GM13977 (cell line): ENCODE measurements at places on chromosomes 5 and 9.

DNA sequence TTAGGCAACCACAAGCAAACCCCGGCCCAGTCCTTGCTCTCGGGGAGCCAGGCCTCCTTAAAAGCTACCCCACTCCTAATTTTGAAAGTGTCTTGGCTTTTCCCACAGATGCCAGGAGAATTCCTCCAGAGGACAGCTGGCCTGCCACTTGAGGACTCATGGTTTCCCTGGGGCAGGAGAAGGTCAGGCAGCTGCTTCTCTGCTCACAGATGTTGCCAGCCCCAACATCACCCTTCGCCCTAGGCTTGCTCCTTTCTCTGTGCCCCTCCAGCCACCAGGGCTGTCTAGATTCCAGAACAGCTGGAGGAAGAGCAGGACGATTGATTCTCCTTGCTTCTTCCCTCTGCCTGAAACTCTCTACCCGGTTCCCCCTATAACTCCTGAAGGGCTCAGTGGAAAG, 8.5 kb downstream of the GGTA1 start:
- no peak for DNase-seq

DNA sequence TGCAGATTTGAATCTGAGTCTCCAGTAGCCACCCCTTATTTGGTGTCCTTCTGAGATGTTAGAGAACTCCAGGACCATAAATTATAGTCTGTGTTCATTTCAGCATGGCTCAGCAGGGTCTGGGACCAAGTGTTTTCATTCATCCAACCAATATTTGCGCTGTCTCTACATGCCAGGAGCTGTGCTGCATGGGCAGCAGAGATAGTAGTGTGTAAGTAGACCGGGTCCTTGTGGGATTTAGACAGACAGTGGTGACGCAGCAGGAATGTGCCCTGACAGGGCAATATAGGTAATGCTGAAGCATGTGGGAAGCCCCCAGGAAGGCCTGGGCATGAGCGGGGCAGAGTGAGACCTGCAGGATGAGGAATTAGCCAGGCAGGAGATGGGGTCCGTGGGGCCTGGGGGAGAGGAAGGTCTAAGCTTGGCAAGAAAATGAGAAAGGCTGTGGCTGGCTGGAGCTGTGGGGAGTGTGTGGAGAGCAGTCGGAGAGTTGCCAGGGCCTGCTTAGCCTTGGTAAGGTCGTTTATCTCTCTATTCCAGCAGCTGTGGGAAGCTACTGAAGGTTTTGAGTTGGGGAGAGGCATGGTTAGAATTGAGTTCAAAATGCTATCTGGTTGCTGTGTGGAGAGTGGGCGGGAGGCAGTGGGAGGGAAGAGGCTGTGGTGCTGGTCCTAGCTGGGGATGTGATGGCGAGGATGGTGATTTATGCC, 16.8 kb downstream of the STXBP1 start:
- DNase-seq: no peak

DNA sequence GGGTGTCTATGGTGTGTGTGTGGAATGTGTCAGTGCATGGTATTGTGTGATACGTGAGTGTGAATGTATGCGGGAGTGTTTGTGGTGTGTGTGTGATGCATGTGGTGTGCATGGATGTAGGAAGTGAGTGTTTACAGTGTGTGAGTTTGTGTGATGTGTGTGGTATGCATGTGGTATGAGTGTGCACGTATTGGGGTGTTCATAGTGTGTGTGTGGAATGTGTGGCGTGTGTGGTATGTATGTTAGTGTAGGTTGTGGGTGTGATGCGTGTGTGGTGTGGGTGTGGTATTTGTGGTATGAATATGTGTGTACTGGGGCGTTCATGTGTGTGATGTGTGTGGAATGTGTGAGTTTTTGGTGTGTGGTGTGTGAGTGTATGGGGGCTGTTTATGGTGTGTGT, 40.1 kb upstream of the BICD2 start:
- no peak for DNase-seq

DNA sequence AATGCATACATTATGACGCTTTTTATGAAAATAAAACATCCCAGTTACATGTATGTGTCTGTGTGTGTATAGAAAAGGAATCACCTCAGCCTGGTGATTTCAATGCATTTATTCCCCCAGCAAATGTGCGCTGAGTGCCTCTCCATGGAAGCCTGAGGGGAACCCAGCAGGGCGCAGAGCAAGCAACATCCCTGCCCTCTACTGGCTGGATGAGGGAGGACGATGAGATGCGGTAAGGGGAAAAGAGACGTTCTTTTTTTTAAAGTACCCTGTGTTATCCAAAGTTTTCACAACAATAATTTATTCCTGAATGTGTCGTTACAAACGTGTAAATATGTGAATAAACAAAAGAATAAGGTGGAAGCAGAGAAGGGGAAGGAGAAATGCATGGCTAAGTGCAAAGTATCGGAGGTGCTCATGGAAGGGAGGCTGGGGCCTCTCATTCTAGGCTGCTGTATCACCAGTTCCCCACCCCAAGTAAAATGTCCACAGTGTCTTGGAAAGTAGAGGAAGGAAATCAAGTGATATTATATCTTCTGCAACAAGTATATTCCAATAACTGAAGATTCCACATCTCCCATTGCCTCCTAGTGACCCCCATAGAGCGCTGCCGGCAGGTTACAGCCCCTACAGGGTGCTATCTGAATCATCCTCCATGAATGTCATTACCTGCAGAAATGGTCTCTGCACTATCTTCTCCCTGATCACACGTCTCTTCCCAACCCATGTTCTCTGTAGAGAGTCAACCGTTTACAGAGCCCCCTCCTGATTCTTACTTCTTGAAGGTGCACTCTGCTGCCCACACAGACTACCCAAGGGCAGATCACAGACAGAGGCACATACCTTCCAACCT, 13.0 kb upstream of the ABLIM3 start:
- DNase-seq: no peak

DNA sequence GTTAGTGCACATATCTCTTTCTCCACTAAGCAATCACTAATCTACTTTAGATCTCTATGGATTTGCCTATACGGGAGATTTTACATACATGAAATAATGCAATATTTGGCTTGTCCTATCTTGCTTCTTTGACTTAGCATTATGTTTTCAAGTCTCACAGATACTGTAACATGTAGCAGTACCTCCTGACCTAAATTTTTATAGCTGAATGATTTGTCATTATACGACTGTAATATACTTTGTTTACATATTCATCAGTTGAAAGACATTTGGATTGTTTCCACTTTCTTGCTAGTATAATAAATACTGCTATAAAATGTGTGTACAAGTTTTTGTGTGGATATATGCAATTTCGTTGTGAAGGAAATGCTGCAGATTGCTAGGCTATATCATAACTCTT, 1520.8 kb upstream of the CDH6 start:
- no peak for DNase-seq

DNA sequence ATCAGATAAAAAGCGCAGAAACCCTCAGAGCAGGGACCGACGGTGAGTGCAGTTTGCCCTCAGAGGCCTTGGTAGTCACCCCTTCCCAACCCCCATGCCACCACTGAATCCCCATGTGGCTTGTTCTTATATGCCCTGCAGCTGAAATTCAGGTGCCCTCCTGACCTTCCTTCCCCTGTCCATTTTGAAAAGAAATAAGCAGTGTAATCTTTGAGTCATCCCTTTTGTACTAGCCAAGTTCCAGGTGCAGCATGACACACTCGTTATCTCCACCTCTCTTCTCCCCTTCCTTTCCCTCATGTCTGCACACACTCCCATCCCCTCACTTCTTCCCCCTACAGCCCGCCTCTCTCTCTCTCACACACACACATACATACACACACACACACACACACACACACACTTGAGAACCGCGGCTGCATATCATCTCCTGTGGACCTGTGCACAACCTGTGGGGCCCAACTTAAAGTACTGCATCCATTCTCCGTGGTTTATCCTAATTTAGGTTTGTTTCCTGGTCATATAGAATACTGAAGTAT, 53.1 kb downstream of the SYK start:
- no peak for DNase-seq

GRCh38 chr5:136491806-136492205, 126.5 kb upstream of the TRPC7 start:
- DNase-seq: no peak

DNA sequence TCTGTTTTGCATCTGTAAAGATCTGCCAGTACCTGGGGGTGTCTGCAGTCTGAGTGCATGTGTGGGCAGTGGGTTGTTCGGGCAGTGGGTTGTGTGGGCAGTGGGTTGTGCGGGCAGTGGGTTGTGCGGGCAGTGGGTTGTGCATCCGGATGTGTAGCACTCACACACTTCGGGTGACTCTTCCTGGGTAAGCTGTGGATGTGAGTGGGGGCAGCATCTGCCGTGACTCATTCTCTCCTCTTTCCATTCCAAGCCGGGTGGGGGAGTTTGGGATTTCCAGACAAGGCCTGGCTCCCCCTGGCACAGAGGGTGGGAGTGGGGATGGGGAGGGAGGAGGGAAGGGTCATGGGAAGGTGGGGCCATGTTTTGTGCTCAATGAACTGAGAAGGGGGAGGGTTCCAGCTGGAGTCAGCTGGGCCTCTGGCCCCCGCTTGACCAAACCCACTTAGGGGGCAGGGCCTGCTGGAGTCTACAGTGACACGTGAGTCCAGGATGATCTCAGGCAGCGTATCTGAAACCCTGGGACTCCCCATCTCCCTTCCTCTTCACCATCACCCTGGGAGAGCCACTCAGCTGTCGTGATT, 8.3 kb downstream of the CRB2 start:
- DNase-seq: no peak

DNA sequence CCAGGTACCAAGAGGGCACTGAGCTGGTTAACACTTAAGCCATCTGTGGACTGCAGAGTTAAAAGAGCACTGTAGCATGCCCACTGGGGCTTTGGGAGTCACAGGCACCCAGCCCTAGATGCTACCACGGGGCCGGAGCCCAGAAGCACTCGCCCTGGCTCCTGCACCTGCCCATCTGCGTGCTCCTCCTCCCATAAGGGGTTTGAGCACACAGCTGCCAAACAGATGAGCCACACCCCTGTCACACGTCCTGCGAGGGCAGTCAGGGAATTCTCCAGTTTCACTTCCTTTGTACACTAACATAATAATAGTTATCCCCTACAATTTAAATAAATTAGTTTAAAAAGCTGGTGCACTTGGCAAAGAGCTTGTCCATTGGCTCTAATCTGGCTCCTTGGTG, 4.5 kb upstream of the PCA3 start:
- no peak for DNase-seq

GRCh38 chr9:137394866-137395665, 27.9 kb downstream of the EXD3 start:
- no peak for DNase-seq

DNA sequence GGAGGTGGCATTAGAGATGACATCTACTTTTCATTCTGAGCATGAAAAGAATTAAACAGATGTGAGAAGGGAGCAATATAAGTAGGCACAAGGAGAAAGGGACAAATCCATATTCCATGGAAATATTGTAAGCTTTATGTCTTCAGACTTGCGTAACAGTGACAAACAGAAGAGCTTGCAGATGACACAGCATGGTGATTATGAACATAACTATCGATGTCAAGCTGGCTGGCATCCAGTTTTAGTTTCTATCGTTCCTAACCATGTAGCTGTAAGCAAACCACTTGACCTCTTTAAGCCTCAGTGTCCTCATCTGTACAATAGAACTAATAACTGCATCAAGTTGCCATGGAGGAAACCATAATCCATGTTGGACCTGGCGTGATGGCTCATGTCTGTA, 246.7 kb upstream of the ADRA1B start:
- no peak for DNase-seq
